Dermis blood vessel endothelial cell (primary cell): ENCODE measurements at places on chromosomes 7 and 10. TPM values are rescaled to one million over a fixed set of nuclear protein-coding genes. Genes with fewer than 3 reads are reported as not detected.

Gene PRTFDC1
- 8.0 and 13.2 TPM in 2 replicates for total RNA-seq

Gene KCND2
- 0.14 and 0.17 TPM in 2 replicates for total RNA-seq

Gene LHFPL3
- total RNA-seq, result not detected in 2 replicates

Gene AIFM2
- total RNA-seq, result 0.85 and 3.0 TPM in 2 replicates

Gene HMX2
- total RNA-seq, result not detected in 2 replicates

Gene HOXA11
- under 0.01 and 0.70 TPM in 2 replicates for total RNA-seq

Gene INMT
- 0.05 TPM in 1 of 2 replicates, not detected in the other for total RNA-seq

Gene TRA2A
- total RNA-seq, result 33.7 and 34.9 TPM in 2 replicates

Gene MPP7
- 6.8 and 16.3 TPM in 2 replicates for total RNA-seq

Gene RGR
- total RNA-seq, result not detected in 2 replicates

Gene OR2A42
- not detected in 2 replicates for total RNA-seq

Gene ANKRD61
- total RNA-seq, result 0.14 TPM in 1 of 2 replicates, not detected in the other

Gene PLCE1
- 2.7 and 3.6 TPM in 2 replicates for total RNA-seq

Gene C1QL3
- total RNA-seq, result 0.17 and 0.33 TPM in 2 replicates

Gene CTAGE4
- total RNA-seq, result 0.17 TPM in 1 of 2 replicates, not detected in the other

Gene OR6V1
- not detected in 2 replicates for total RNA-seq

Gene TMEM213
- not detected in 2 replicates for total RNA-seq

DNA sequence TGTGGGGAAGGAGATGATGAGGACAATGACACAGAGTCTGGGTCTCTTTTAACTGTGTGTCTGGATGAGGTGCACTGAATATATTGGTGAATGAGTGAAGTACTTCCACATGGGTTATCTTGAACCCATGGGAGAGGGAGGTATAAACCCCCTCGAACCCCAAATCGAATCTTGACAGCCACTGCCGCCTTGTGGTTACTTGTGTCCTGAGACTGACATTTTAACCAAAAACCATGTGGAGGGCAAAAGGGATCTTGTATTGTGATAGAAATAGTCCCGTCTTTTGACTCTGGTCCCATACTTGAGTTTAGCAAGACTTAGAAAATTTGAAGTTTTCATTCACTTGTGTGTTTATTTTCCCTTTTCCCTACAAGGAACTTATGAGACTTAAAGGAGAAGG lies 283.3 kb downstream of the PHTF2 start:
- DNase-seq, result no peak

DNA sequence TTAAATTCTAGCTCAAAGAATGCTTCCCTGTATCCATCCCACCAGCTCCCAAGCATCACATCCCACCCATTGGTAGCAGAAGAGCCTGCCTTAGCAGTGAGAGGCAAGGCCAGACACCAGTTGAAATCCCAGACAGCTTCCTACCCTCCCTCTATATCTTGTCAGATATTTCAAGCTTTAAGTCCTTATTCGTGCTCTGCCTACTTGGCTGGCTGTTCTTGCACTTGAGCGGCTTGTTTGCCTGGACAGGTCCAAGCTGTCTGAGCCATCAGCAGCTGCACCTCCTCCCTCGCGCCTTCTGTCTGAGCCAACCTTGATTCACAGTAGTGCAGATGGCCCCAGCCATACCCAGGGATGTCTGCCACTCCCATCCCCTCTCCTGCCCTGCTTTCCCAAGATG lies 16.4 kb downstream of the LRRC4 start:
- DNase-seq, result no peak

DNA sequence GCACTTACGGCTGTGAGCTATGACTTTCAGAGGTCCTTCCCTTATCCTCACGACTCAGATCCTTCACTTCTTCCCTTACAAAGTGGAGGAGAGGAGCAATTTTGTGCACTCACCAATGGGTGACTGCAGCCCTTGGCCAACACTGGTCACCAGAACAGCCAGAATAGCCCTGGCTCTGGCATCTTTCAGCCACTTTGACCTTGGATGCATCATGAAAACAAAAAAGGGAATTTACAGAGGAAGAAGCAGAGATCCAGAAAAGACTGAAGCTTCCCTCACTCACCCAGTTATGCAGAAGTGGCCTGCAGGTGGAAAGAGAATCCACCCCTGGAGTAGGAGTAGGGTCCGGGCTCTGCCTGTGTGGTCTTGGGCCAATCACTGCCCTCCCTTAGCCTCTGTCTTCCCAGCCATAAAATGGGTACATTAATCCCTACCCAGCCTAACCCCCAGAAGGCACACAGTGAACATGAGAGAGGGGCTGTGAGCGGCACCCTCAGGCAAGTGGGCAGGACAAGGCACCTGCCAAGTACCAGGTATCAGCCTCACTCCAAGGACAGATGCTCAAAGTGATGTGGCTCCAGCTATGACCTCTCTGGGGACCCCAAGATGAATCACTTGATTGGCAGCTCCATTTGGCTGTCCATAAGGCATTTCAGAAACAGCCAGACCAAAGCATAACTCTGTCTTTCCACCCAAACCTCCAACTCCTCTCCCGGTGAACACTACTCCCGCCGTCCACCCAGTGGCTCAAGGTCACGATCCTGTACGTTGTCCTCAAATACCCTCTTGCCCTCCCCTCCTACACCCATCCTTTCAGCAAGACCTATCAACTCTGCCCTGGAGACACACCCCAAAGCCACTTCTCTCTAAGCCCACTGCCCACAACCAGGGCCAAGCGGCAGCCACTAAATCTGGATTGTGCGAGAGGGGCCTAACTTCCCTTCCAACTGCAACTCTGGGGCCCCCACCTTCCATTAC lies 129.8 kb upstream of the ZMIZ1 start:
- no peak for DNase-seq

GRCh38 chr7:461453-462172 lies 58.0 kb downstream of the PDGFA start:
- peak; percentile 42 for DNase-seq

- DNase-seq, result no peak
Measured at GRCh38 chr7:128217030-128217805, 23.9 kb upstream of the LEP start.

DNA sequence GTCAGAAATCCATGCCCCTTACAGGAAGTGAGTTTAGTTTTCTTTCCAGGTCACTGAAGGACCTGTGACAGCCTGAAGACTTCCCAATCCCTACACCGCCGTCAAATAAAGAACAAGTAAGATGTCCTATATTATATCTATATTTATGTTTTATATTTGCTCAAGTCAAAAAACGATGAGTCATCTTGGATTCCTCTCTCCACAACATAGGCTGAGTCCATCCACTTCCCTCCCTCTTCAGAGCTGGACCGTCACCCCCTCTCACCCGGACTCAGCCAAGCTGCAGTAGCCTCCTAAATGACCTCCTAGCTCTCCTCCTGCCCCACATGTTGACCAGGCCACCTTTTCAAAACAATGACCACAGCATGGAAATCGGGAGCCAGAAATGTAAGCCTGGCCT lies 53.5 kb downstream of the GLI3 start:
- no peak for DNase-seq

GRCh38 chr10:18684416-18684815 lies 25.2 kb downstream of the ARL5B start:
- DNase-seq, result no peak

GRCh38 chr10:1368842-1369171 lies 312.6 kb downstream of the WDR37 start:
- peak; percentile 18 for DNase-seq

- no peak for DNase-seq
Measured at GRCh38 chr7:74344132-74344496, 54.9 kb downstream of the CLIP2 start.

DNA sequence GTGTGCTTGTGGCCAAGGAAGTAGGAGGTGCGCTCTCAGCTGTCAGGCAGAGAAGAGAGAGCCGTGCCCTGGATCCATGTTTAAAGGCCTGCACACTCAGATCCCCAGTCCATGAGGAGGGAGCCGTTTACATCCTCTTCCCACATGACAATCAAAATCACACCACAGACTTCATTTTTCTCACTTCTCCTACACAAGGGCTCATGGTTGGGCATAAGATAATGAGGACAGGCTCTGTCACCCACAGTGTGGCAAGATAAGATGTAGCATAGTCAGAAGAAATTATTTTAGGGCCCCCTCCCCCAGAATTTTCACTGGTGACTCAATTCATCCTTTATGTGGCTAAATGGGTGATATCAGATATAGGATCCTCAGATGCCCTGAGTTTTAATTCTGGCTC lies 35.9 kb upstream of the INHBA start:
- DNase-seq, result no peak

GRCh38 chr10:8051109-8051821 lies 3.2 kb upstream of the GATA3 start:
- no peak for DNase-seq

DNA sequence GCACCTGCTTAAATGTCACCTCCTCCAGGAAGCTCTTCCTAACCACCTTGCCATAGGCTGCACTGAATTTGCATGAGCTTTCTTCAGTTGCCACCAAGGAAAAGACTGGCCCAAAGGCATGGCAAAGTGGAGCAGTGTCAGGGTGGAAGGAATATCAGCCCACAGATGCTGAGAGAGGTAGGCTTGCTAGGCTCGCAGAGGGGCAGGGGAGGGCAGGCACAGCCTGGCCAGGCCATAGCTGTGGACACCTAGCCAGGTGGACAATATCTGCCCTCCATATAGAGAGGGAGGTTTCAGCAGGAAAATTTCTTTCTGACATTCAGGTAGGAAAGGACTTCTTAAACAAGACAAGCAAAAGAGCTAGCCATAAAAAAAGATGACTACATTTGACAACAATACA lies 166.3 kb downstream of the GRID1 start:
- DNase-seq, result no peak

DNA sequence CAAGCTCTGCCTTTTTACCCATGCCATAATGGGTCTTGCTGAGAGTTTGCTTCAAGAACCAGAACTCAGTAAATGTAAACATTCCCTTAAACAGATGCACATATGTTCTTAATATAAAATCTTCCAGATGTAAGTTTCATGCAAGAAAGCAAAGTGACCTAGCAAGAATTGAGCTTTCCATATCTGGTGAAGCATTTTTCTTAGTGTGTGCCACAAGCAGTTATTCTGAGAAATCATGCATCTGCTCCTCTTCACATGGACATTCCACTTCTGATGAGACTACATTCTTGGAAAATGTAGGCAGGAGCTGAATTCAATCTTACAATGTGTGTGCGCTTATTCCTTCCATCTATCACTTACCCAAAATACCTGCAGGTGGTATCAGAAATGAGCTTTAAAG lies 227.8 kb upstream of the LRRTM3 start:
- no peak for DNase-seq

DNA sequence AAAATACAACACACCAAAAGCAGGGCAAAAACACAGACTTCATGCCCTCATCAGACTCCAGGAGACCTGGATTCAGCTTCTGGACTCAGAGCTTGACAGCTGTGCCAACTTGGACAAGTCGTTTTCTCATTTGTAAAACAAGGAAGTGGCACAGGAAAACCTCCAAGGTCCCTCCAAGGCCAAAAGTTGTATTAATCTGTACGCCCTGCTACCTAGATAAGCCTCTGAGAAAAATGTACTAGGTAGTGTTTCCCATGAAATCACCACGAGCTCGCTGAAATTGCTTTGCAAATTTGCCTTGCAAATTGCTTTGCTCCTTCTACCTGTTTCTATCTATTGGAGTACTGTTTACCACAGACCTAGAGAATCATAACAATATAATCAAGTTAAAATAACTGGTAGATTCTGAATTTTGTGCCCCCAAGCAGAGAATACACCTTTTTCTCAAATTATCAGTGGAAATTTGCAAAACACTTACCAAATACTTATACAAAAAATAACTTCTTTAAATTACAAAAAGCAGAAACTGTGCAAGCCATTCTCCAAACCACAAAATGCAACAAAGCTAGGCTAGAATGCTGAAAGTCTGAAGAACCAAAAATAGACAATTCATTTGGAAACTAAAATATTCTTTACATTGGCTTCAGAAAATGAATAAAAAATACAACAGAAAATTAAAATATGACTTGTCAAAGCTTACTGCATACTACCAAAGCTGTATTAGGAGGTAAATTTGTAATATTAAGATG lies 158.1 kb upstream of the CHST15 start:
- DNase-seq, result peak; percentile 22

DNA sequence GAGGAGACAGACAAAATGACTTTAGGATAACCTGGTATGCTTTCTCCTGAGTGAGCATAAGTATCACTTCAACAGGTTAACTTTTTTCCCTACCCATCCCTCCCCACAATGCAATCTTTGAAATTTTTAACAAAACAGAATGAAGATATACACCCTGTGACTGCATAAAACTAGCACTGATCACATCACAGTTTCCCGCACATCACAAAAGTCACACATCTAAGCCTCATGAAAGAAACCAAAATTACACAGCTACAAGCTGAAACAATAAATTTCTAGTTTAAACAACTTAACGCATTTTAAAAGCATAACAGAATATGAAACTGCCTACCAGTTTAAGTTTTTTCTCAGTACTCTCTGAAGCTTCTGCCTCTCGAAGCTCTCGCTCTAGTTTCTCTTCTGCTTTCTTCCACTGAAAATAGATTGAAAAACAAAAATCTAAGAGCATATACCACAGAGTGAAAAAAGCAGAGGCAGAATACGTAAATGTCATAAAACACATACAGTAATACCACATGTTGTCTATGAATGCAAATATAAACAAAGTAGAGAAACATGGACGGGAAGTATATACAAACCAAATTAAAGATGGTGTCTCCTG lies 18.1 kb downstream of the NOC3L start:
- DNase-seq, result no peak

DNA sequence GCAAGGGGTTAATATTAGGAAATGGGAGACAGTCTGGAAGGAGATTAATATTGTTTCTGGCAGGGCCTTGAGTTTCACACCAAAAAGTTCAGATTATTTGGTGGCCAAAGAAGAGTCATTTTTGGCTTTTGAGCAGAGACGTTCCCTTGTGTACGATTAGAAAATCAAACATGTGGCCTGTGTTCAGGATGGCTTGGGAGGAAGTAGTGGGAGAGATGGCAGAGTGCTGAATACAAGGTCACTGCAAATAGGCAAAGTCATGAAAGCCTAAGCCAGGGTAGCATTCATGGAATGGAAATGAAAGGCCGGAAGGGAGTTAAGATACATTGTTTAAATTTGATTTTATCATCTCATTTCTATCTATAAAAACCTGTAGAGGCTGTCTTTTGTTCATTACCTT lies 9.5 kb upstream of the GGCT start:
- no peak for DNase-seq

DNA sequence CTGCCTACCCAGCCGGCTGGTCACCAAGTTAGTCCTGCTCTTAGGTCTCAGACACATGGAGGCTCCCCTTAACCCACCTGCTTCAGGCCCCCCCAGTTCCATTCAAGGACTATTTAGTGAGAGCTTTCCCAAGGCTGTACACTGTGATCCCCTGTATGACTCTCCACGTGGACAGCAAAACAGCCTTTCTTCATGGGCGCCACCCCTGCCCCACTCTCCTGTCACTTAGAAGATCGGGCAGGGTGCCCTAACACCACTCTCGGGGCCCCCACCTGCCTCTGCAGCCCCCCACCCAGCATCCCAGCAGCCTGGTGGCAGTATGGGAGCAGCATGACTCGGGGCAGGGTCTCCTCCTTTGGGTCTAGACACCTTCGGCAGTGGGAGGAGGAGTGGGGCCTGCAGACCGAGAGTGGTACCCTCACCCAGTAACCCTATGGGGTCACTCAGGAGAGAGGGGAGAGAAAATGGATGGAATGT lies 116.6 kb downstream of the PTPN20 start:
- DNase-seq, result no peak

- peak; percentile 97 for DNase-seq
Measured at GRCh38 chr7:104923010-104923421, 91.0 kb upstream of the KMT2E start.
